ENCODE measurements at places on chromosomes 12 and 14.

GRCh38 chr12:6698352-6699046 is 2.1 kb downstream of the PIANP start:
- no peak overlapping the region for H3K27ac ChIP-seq
- H3K4me3 ChIP-seq: peak overlapping the region; percentile 27
- DNase-seq: no peak
- peaks cover 9% of the 10 kb centered on the region for H3K4me1 ChIP-seq
- H3K36me3 ChIP-seq: no peaks in the 10 kb centered on the region

DNA sequence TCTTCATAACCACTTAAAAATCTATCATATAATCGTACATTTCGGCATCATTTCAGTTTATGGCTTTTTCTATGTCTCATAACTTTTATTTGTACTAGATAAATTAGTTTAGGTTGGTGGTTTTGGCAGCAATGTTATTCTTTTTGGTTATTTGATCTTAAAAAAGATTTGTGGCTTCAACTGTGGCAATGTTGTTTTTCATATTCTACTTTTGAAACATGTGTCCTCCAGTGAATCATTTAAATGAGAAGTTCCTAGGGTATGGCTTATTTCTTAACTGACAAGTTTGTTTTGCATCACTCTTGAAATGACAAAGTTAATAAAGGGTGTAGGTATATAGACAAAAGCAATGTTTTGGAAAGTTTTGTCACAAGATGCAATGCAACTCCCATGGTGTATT is 11.1 kb upstream of the KITLG start:
- DNase-seq: no peak
- no peak overlapping the region for H3K4me3 ChIP-seq
- no peak overlapping the region for H3K27ac ChIP-seq
- H3K27me3 ChIP-seq: no peaks in the 10 kb centered on the region

GRCh38 chr14:97361181-97361580 is 564.0 kb downstream of the VRK1 start:
- H3K4me3 ChIP-seq: no peak overlapping the region
- H3K4me1 ChIP-seq: peaks cover 19% of the 10 kb centered on the region
- no peak overlapping the region for H3K27ac ChIP-seq
- DNase-seq: no peak

DNA sequence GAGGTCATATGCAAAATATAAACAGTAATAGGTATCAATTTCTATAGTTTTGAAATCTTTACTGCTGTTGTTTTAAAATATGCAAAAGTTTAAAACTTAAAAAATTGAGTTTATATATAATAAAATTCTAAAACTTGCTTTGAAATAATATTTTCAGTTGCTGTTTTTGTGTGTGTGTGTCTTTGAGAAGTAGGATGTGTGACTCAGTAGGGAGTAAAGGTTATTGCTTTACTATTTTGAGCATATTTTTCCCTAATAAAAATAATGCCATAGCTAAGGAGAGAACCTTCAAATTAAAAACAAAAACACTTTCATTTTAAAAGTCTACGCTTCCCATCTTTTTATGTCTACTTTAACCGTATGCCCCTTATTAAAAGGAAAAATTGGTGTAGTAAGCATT is 238.1 kb downstream of the FBXL14 start:
- H3K27me3 ChIP-seq: no peaks in the 10 kb centered on the region
- peaks cover 10% of the 10 kb centered on the region for H3K36me3 ChIP-seq
- H3K4me3 ChIP-seq: no peak overlapping the region

- H3K27me3 ChIP-seq: peaks cover 7% of the 10 kb centered on the region
- DNase-seq: no peak
These were observed 12.5 kb upstream of the GALNT6 start for GRCh38 chr12:51403681-51404136.

GRCh38 chr12:117118838-117119591 is 19.8 kb upstream of the TESC start:
- no peak overlapping the region for H3K27ac ChIP-seq
- no peak overlapping the region for H3K4me3 ChIP-seq
- peaks cover 1% of the 10 kb centered on the region for H3K4me1 ChIP-seq
- peaks cover 2% of the 10 kb centered on the region for H3K27me3 ChIP-seq
- no peak for DNase-seq

- DNase-seq: no peak
- H3K4me1 ChIP-seq: no peaks in the 10 kb centered on the region
- no peaks in the 10 kb centered on the region for H3K27me3 ChIP-seq
- H3K36me3 ChIP-seq: peaks cover 5% of the 10 kb centered on the region
- no peak overlapping the region for H3K4me3 ChIP-seq
These were observed 475.8 kb upstream of the FLRT2 start for GRCh38 chr14:85054178-85054577.

DNA sequence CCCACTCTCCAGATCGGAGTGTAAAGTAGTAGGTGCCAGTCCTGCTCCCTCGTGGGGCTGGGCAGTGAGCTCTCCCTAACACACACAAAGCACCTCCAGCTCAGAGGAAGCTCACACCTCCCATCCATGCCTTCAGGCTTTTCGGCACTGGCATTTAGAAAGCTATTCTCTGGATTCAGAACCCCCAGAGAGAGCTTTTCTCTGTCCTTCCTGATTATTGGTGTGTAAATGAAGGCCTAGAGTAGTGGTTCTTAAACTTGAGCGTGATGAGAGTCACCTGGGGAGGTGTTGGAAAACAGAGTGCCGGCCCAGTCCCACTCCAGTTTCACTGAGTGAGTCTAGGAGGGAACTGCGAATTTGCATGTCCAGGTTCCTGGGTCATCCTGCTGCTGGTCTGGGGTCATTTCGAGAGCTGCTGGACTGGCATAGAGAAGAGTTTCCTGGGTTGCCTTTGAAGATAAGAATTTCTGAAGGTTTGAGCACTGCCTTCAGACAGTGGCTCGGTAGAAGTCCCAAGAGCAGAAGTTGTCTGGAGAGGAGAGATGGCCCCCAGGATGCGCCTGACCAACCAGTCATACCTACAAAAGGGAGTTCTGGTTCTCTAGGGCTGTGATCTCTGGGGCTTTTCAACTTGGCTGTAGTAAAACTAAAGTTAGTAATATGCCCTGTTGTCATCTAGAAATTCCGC is 15.1 kb downstream of the CD9 start:
- H3K36me3 ChIP-seq: no peaks in the 10 kb centered on the region
- peaks cover 10% of the 10 kb centered on the region for H3K4me1 ChIP-seq
- peak overlapping the region; percentile 53 for H3K27ac ChIP-seq
- no peak overlapping the region for H3K4me3 ChIP-seq
- H3K27me3 ChIP-seq: peaks cover 61% of the 10 kb centered on the region

- peak overlapping the region; percentile 53 for H3K27ac ChIP-seq
- peaks cover 48% of the 10 kb centered on the region for H3K4me1 ChIP-seq
- peaks cover 6% of the 10 kb centered on the region for H3K27me3 ChIP-seq
- no peak for DNase-seq
- no peak overlapping the region for H3K4me3 ChIP-seq
These were observed 112.7 kb upstream of the FUT8 start for GRCh38 chr14:65299826-65300225.

- H3K4me3 ChIP-seq: no peak overlapping the region
- no peak for DNase-seq
- peaks cover 2% of the 10 kb centered on the region for H3K36me3 ChIP-seq
- peaks cover 9% of the 10 kb centered on the region for H3K27me3 ChIP-seq
These were observed 3.5 kb downstream of the SERPINA5 start for GRCh38 chr14:94584591-94585280.

GRCh38 chr12:58090685-58091084 is 149.3 kb downstream of the ATP23 start:
- H3K4me1 ChIP-seq: no peaks in the 10 kb centered on the region
- no peaks in the 10 kb centered on the region for H3K27me3 ChIP-seq
- no peak overlapping the region for H3K27ac ChIP-seq
- H3K36me3 ChIP-seq: no peaks in the 10 kb centered on the region

- H3K36me3 ChIP-seq: no peaks in the 10 kb centered on the region
- H3K27me3 ChIP-seq: peaks cover 19% of the 10 kb centered on the region
- H3K4me3 ChIP-seq: no peak overlapping the region
- peaks cover 8% of the 10 kb centered on the region for H3K4me1 ChIP-seq
- no peak overlapping the region for H3K27ac ChIP-seq
- DNase-seq: no peak
These were observed 89.6 kb downstream of the SCARB1 start for GRCh38 chr12:124774054-124774461.

- DNase-seq: no peak
- no peaks in the 10 kb centered on the region for H3K27me3 ChIP-seq
- H3K27ac ChIP-seq: no peak overlapping the region
- H3K36me3 ChIP-seq: no peaks in the 10 kb centered on the region
- H3K4me3 ChIP-seq: no peak overlapping the region
These were observed 664.7 kb downstream of the SLC6A15 start for GRCh38 chr12:84247931-84248330.

DNA sequence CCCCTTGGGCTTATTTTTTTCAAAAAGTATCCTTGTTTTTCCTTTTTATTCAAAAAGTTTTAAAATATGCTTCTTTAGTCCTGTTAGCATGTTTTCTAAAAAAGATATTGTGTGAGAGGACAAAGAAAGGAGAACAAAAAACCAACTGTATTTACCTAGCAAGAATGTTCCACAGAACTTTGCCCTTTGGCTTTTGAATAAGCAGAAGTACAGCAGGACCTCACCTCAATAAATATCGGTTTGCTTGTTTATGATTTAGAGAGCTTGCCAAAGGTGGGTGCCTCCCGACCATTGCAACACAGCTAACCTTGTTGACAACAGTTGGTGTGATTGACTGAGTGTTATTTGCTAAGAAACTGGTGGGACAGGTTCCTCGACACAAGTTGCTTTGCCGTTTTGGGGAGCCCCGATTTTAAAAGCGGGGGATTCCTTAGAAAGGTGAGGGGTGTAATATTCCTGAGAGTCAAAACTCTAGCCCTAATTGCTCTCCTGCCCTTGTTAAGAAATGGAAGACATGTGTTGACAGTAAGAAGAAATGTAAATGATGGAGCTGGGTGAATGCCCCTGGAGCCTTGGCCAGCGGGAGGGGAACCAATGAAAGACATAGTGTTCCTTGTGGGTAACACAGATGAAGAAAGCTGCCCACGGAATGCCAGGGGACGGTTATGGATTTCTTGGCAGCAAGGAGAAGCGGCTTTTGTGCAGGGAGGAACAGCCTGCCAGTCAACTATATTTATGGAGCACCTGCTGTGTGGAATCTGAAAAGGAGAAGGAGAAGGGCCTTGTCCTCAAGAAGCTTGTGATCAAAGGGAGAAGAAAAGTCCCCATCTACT is 13.7 kb downstream of the MYBPC1 start:
- H3K27ac ChIP-seq: peak overlapping the region; percentile 88
- H3K4me3 ChIP-seq: peak overlapping the region; percentile 14
- peaks cover 30% of the 10 kb centered on the region for H3K4me1 ChIP-seq

GRCh38 chr14:104442107-104442551 is 137.4 kb upstream of the C14orf180 start:
- no peak for DNase-seq
- H3K4me1 ChIP-seq: peaks cover 13% of the 10 kb centered on the region
- H3K36me3 ChIP-seq: no peaks in the 10 kb centered on the region
- no peak overlapping the region for H3K4me3 ChIP-seq
- no peak overlapping the region for H3K27ac ChIP-seq
- H3K27me3 ChIP-seq: peaks cover 21% of the 10 kb centered on the region

GRCh38 chr12:53972722-53973235 is at the start of gene HOXC11:
TSS of gene HOXC11 (plus strand) at chr12:53973126. CDS start at chr12:53973242, 116 bp downstream.
- DNase-seq: no peak
- no peak within 1 kb of the TSS for H3K27ac ChIP-seq
- H3K36me3 ChIP-seq: no peaks in the 10 kb centered on the region
- no peaks in the 10 kb centered on the region for H3K4me1 ChIP-seq
- no peak within 1 kb of the TSS for H3K4me3 ChIP-seq

- H3K27ac ChIP-seq: no peak overlapping the region
- DNase-seq: no peak
- peaks cover 3% of the 10 kb centered on the region for H3K4me1 ChIP-seq
- no peak overlapping the region for H3K4me3 ChIP-seq
- peaks cover 6% of the 10 kb centered on the region for H3K27me3 ChIP-seq
These were observed 424.4 kb upstream of the LMO3 start for GRCh38 chr12:17030338-17030737.

DNA sequence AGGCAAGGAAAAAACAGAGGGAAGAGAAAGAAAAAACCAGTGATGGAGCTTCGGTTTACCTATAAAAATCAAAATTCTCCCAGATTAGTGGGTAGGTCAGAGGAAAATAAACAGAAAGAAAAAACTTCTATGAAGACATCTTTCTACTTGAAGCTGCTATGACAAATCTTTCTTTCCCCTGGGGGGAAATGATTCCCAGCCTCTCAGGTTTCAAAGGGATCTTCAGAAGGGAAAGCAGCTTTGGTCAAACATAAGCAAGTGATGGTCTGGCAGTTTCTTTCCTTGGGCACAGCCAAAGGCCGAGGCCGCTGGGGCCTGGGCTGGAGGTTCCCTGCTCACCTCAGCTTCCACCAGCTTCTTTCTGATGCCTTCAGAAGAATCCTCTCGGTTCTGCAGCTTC is 104.5 kb downstream of the PRKAB1 start:
- H3K36me3 ChIP-seq: peaks cover 13% of the 10 kb centered on the region
- DNase-seq: no peak
- no peak overlapping the region for H3K27ac ChIP-seq
- no peaks in the 10 kb centered on the region for H3K4me1 ChIP-seq

DNA sequence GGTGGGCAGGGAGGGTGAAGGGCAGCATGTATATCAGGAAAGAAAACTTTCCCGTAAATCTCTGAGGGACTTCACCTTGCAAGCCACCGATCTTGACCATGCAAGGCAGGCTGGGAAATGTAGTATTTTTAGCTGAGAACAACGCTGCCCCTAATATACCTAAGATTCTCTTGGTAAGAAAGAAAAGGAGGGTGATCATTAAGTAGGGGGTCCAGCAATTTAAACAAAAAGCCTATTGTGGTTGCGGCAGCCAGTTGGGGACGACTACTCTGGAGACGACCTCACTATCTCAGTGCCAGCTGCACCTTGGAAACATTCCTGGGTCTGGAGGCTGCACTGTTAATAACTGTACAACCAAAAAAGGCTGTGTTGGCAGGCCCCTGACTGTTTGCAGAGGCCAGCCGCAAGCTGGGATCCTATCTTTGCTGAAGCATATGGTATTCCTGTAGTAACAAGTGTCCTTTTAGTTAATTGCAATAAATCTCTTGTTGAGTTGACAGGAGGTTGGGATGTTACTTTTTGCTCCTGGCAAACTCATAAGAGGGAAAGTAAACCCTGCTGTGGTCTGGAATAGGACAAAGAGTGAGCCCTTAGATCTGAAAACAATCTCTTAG is 6.4 kb downstream of the APOLD1 start:
- peaks cover 3% of the 10 kb centered on the region for H3K36me3 ChIP-seq
- peaks cover 24% of the 10 kb centered on the region for H3K4me1 ChIP-seq
- H3K27ac ChIP-seq: peak overlapping the region; percentile 22
- peak overlapping the region; percentile 49 for H3K4me3 ChIP-seq
- DNase-seq: no peak

- H3K36me3 ChIP-seq: no peaks in the 10 kb centered on the region
- DNase-seq: no peak
- H3K27me3 ChIP-seq: peaks cover 19% of the 10 kb centered on the region
- no peak overlapping the region for H3K4me3 ChIP-seq
- H3K27ac ChIP-seq: no peak overlapping the region
These were observed 434.7 kb downstream of the FUT8 start for GRCh38 chr14:65847075-65847847.

DNA sequence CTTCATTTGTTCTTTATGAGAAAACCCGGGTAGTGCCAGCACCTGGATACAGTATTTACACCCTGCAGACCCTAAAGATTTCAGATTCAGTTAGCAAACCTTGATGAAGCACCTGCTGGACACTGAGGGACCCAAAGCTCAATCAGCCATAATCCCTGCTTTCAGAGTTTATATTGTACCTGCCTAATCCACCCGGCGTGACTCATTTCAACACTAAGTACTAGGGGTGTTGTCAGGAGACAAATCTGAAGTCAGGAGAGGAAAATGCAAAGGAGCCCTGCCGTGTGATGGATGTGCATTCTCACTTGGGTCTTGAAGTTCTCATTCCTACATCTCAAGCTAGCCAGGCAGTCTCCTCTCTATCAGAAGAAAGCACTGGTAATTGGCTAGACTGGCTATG is 176.7 kb upstream of the BCL2L14 start:
- no peak overlapping the region for H3K4me3 ChIP-seq
- peaks cover 27% of the 10 kb centered on the region for H3K36me3 ChIP-seq
- peaks cover 14% of the 10 kb centered on the region for H3K4me1 ChIP-seq
- no peaks in the 10 kb centered on the region for H3K27me3 ChIP-seq
- H3K27ac ChIP-seq: no peak overlapping the region
